Stimulated activated naive CD4-positive, alpha-beta T cell treated with Interleukin-2 at 50 U/mL for 16 hours (primary cell): ENCODE measurements at places on chromosomes 1 and 21.

DNA sequence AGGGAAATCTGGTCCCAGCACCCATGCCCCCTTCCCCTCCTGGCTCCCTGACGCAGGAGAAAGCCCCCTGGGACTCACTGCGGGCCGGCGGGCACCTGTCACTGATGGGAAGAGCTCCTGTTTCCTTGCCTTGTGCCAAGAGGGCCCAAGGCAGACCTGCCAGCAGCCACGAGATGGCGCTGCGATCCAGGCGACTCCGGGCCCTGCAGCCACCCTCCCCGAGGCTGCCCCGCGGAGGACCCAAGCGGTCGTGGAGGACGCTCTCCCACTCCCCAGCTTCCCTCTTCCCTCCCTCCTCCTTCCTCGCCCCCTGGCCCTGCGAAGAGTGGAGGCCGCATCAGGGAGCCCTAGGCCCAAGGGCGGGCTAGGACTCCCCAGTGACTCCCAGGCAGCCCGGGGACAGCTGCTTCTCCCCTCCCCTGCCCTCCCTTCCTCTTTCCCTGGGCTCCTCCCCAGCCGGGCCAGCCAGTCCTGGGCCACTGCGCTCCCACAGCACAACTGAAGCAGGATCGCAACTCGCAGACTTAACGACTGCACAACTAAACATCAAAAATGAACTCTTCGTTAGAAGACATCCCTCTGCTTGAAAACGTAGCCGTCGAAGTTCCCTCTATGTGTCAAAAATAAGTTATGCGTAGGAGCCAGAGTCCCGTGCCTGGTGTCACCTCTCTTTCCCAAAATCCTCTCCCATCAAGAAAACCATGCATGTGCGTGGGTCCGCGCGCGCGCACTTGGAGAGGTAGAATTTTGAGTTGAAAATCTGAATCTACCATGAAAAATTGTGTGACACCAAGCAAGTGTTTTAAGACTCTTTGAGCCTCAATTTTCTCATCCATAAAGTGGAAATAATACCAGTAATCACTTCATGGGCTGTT, 34.2 kb downstream of the BATF3 start:
- peak; percentile 72 for DNase-seq

DNA sequence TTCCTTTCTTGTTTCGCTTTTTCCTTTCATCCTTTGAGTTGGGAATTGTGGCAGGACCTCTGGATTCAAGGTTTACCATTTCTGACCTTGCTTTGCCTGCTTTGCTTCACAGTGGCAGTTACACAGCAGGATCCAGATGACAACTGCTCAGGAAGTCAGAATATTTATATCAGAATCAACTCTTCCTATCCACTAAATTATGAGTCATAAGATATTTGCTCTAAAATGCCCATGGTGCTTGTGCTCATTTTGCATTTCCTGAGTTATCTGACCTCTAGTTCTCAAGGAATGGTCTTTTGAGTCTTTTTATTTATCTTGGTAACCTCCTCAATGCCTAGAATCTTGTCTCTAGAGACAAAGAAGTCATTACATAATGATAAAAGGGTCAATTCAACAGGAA, 290.8 kb downstream of the LRRC7 start:
- DNase-seq = no peak

DNA sequence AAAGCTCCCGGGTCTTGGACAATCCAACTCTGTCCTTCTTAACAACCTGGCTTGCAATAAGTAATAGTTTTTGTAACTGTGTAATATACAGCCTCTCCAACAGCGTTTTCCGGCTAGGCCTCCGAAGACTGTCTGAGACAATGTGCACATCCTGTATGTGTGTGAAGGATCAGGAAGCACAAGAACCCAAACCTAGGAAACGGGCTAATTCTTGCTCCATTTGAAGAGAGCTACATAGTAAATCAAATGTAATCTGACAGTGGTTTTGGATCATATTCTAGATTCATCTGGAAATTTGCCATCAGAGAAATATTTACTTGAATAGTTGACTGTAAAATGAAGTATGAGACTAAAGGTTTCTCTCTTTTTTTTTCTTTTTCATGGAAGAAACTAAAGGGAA, 1.2 kb downstream of the GPR52 start:
- DNase-seq = no peak

- no peak for DNase-seq
Observed at GRCh38 chr1:66681686-66682085, 70.6 kb upstream of the DYNLT5 start.

DNA sequence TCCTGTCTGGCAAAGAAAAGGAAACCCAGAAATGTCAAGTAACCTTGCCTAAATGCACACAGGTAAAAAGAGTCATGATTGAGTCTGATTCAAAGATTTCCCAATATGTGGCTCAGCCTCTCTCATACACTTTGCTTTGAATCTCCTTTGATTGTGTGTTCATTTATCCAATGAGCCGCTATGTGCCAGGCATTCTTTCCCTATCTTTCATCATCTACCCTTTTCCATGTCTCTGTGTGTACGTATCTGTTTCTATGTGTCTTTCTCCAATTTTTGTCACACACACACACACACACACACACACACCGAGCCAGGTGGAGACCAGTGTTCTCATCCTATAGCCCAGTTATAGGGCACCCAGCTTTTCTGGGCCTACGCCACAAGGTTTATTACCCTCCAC, 35.7 kb upstream of the BCL9 start:
- no peak for DNase-seq

DNA sequence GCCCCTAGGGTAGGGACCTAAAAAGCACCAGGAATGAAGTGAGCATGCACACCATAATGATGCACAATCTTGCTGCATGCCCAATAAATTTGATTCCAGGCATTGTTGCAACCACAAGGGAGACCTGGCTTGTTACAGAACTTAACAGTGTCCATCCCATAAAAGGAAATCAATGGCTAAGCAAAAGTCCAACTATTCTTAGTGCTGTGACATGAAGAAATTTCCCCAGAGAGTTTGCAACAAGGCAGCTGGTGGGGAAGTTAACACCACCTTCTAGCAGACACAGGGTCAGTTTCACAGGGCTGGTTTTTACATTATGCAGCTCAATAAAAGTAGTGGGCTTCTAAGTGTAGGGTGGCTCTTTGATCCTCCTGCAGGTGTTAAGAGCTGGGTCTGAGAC, 221.1 kb downstream of the KCNJ6 start:
- no peak for DNase-seq

GRCh38 chr1:7454895-7455784, 316.0 kb upstream of the VAMP3 start:
- DNase-seq = no peak

- DNase-seq = no peak
Observed at GRCh38 chr1:180617774-180618395, 13.9 kb upstream of the XPR1 start.

GRCh38 chr1:31032266-31032665, 33.3 kb downstream of the PUM1 start:
- DNase-seq = no peak

GRCh38 chr1:155673003-155673402, 15.6 kb downstream of the YY1AP1 start:
- no peak for DNase-seq

GRCh38 chr1:177274687-177275211, 104.0 kb downstream of the BRINP2 start:
- DNase-seq = no peak

GRCh38 chr1:30386156-30386926, 337.0 kb downstream of the MATN1 start:
- no peak for DNase-seq

DNA sequence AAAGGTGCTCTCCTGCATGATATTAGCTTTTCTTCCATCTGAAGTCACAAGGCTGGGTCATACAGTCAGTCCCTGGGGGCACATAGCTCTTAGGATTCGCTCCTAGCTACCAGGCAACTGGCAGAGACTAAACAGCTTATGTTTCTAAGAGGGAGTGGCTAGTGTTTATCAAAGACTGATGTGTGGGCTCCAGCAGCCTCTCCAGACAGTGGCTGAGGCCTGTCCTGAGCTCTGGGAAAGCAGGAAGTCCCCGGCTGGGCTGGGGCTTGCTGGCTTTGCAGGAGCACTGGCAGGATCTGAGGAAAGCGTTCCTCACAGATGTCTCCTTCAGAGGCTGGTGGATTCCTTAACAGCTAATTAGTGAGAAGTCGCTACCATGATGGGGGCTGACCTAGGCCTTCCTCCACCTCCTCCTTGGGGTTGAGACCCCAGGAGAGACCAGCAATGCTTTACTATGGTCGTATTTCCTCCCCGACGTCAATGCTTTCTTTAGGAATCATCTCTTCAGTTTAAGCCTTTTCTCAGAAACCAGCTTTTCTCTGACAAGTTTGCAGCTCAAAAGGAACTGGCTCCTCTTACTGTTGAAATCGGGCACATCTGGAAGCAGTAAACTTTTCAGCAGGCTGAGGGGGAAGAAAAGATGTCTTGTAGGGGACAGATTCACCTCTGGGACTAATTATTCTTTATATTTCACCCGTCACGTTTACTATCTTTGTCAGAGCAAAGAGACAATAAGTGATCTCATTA, 33.5 kb upstream of the HHAT start:
- no peak for DNase-seq

DNA sequence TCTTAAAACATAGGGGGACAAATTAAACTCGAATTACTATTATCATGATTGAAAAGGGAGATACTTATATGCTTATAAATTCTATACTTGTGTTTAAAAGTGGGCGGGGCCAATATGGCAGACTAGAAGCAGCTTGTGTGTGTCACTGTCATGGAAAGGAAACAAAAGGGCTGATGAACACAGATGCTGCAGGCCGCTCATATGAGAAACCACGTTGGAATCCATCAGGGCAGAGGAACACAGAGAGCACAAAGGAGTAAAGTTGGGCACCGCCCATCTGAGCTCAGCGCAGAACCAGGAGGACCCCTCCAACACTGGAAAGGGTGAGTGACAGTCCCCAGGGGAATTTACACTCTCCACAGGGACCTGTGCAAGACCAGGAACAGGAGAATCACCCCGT, 107.0 kb downstream of the SLC5A9 start:
- no peak for DNase-seq

- DNase-seq = no peak
Observed at GRCh38 chr1:78410643-78411042, 80.1 kb upstream of the PTGFR start.

DNA sequence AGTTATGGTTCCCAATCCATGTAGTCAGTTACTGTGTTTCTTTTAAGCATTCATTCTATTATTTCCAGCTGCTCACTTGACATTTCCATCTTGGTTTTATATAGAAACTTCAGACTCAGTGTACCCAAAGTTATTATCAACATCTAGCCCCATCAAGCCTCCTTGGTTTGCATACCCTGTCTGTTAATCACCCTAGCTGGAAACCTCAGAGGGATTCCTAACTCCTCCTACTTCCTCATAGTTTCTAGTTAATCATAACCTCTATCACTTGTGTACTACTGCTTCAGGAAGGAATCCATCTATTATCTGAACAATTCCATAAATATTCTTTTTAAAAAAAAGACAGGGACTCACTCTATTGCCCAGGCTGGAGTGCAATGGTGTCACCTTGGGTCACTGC, 293.3 kb downstream of the SDCCAG8 start:
- no peak for DNase-seq

GRCh38 chr1:203050826-203051225, 24.5 kb downstream of the PPFIA4 start:
- no peak for DNase-seq

DNA sequence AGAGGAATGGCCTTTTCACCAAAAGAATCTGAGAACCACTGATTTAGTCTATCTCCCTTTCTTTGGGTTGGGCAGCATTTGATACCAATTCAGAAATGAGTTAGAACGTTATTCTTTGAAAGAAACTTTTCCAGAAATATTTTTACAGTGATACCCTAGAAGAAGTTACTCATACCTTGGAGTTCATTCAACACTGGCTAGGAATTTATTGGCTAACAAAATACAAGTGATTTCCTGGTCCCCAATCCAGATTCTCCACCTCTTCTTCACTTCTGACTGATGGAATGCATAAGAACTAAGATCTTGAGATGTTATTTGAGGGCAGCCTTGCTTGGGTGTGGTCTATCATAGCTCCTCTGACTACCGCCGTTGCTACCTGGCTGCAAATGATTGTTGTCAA, 9.4 kb downstream of the C1orf162 start:
- no peak for DNase-seq

- DNase-seq = no peak
Observed at GRCh38 chr1:55081188-55081904, 42.0 kb downstream of the PCSK9 start.

DNA sequence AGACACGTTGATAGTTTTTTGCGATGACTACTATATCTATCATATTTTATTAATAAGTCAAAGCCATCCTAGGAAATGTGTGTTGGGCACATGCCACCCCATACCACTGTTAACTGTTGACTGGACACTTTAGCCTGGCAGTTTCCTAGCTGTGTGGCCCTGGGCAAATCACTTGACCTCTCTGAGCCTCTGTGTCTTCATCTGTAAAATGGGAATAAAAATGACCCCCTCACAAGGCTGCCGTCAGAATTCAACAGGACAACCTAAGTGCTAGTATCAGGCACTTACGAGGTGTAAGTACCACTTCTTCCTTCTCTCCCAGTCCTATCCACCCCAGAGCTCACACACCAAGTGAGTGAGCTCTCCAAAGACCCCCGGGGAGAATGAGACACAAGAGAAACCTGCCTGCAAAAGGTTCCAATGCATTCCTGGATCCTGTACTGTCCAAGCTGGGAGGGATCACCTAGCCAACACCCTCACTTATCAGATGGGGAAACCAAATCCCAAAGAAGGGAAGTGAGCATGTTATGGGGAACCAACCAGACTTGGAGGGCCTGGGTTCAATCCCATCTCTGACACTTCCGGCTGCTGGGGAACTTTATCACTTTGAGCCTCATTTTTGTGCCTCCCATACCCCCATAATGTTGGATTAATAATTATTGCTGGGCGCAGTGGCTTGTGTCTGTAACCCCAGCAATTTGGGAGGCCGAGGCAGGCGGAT, 24.9 kb downstream of the HSPG2 start:
- no peak for DNase-seq

DNA sequence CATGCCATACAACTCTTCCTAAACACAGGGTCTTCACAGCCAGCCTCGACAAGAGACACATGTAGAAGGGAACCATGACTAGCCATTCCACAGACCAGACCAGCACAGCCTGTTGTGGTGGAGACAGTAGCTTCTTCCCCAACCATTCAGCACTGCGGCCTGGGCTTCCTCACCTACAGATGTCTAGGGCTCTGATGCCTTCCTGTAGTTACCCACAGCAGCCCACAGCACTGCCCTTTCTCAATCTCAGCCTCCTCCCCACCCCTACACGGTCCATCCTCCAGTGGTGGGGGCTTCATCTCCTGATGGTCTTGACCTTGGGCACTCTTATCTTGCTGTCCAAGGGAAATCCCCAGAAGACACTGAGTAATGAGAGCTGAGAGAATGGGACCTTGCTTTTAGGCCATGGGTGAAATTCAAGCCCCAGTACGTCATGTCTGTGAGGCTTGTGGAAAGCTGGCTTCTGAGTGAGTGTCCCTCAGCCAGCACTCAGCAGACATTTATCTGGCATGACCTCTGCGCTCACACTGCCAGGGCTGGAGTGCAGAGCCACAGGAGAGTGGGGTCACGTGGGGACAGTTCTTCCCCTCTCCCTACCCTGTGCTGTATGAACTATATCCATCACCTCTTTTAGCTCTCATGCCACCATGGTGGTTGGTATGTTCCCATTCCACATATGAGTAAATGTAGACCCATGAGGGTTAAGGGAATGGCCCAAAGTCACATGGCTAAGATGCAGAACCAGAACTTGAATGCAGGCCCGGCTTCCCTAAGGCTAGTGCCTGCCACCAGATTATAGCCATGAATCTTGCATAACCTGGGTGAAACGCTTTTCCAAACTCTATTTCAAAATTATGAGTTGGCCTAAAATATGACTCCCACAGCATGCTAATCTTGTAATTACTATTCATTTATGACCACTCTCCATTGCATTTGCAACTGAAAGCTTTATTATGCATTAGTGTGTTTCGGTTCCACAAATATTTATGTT, 104.7 kb downstream of the HIVEP3 start:
- DNase-seq = no peak

GRCh38 chr1:56908619-56909221, 54.1 kb downstream of the C8A start:
- no peak for DNase-seq
